Chondrocyte (in vitro differentiated cells): ENCODE measurements at places on chromosomes 2 and 18. TPM values are rescaled to one million over a fixed set of nuclear protein-coding genes. Genes with fewer than 3 reads are reported as not detected.

DNA sequence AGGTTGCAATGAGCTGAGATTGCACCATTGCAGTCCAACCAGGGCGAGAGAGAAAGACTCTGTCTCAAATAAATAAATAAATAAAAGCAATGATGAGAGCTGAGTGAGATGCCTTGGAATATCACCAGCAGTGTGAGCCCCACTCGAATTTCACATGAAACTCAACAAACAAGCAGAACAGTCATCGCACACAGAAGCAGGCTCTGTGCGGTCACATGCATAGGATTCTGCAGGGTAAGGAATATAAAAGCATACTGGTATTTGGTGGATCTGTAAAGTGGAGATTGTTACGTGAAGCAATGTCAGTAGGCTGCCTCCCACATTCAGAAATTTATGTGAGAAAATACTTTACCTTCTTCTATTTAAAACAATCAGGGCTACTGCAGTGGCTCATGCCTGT lies 18.0 kb upstream of the AP1S3 start:
- H3K4me1 ChIP-seq, result peaks cover 11% of the 10 kb centered on the region
- no peaks in the 10 kb centered on the region for H3K27me3 ChIP-seq
- peaks cover 13% of the 10 kb centered on the region for H3K36me3 ChIP-seq
- DNase-seq, result no peak

The TNFAIP6 gene
- 4.1 to 7.4 TPM (median 4.2 TPM) in 3 replicates for total RNA-seq

The SERPINB13 gene
- total RNA-seq, result not detected in 3 replicates

The NOSTRIN gene
- 0.27 TPM in 1 of 3 replicates, not detected in the others for total RNA-seq

GRCh38 chr2:239768907-239769553 lies 256.1 kb downstream of the NDUFA10 start:
- H3K27me3 ChIP-seq, result peaks cover 8% of the 10 kb centered on the region
- DNase-seq, result peak; percentile 11
- H3K4me3 ChIP-seq, result no peak overlapping the region
- H3K27ac ChIP-seq, result no peak overlapping the region

DNA sequence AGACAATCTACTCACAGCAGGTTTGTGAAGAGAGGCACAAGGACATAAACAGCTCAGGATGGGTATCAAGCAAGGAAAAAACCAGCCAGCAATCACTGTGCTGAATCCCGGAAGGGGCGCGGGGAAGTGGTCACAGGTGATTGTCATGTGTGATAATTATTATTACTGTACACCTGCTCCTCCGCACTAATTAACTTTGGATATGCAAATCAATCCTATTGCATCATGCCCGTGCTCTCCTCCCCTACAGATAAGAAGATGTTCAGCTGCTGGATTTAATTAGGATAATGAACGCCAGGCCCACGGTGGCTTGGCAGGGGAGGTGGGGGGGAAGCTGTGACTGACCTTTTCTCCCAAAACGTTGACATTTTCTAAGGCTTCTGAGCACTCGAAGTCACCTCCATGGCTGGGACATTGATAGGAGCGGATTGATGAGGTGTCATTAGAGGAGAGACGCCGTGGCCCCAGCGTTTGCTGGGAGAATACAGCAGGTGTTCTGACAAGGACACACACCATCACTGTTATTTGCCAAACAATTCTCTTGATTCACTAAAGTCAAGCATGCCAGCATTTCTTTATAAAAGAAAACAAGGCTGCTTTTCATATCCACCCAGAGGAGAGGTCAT lies 160.3 kb upstream of the VRK2 start:
- no peak overlapping the region for H3K4me3 ChIP-seq
- no peak for DNase-seq
- H3K36me3 ChIP-seq, result no peaks in the 10 kb centered on the region
- peaks cover 2% of the 10 kb centered on the region for H3K27me3 ChIP-seq

GRCh38 chr2:13018490-13018889 lies 301.8 kb downstream of the TRIB2 start:
- no peaks in the 10 kb centered on the region for H3K4me1 ChIP-seq
- no peak overlapping the region for H3K27ac ChIP-seq
- no peak for DNase-seq
- no peaks in the 10 kb centered on the region for H3K36me3 ChIP-seq
- no peaks in the 10 kb centered on the region for H3K27me3 ChIP-seq
- H3K4me3 ChIP-seq, result no peak overlapping the region

The PSMA8 gene
- total RNA-seq, result not detected in 3 replicates

The STAT4 gene
- total RNA-seq, result 1.3 to 12.4 TPM (median 11.5 TPM) in 3 replicates

- no peaks in the 10 kb centered on the region for H3K27me3 ChIP-seq
Measured at GRCh38 chr2:37616677-37617005, 54.8 kb downstream of the CDC42EP3 start.

GRCh38 chr2:177143444-177143843 lies 69.2 kb upstream of the HNRNPA3 start:
- DNase-seq, result no peak
- no peak overlapping the region for H3K27ac ChIP-seq
- peaks cover 46% of the 10 kb centered on the region for H3K27me3 ChIP-seq
- no peak overlapping the region for H3K4me3 ChIP-seq
- no peaks in the 10 kb centered on the region for H3K36me3 ChIP-seq

DNA sequence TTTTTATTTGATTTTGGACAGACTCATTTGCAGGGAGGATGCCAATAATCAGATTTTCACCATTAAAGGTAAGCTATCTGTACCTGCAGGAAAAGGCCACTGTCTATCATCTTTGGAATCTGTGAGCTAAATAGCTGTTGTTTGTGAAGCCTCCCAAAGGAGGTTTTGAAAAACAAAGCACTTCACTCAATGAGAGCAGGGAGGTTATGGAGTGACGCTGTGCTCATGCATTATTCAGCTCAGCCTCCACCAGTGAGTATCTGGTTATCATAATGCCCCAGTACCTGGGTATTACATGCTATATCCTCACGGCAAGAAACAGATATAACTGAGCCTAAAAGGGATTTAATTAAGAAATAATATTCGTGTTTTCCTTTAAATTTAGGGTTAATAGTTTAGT lies 189.6 kb upstream of the PIK3C3 start:
- no peak for DNase-seq
- H3K27me3 ChIP-seq, result peaks cover 2% of the 10 kb centered on the region
- H3K4me1 ChIP-seq, result peaks cover 12% of the 10 kb centered on the region
- H3K27ac ChIP-seq, result no peak overlapping the region
- H3K36me3 ChIP-seq, result no peaks in the 10 kb centered on the region

DNA sequence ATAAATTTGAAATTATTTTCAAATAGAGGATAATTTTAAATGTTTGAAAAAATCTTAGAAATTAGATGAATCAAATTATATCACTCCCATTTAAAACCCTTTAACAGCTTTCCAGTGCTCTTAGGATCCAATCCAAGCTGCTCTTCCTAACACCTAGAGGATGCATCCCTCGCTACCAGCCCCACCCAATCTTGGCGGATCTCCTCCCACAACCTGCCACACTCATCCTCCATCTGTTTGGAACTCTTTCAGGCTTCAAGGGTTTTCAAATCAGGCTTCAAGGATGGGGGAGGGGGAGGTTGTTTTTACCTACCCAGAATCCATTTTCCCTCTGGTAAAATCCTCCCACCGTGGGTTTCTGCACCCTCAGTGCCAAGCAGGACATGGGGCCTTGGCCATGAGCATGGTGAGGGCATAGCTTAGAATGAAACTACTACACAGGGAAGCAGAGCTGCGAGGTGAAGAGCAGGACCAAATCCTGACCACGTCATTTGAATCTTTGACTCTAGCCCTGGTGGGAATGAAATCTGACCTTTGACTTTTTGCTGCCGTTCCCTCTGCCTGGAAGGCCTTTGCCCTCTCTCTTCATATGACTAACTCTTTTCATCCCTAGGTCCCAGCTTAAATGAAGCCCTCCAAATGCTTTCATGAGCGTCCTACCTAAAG lies 113.0 kb upstream of the MAPRE2 start:
- no peaks in the 10 kb centered on the region for H3K27me3 ChIP-seq
- no peaks in the 10 kb centered on the region for H3K36me3 ChIP-seq
- no peak overlapping the region for H3K4me3 ChIP-seq

DNA sequence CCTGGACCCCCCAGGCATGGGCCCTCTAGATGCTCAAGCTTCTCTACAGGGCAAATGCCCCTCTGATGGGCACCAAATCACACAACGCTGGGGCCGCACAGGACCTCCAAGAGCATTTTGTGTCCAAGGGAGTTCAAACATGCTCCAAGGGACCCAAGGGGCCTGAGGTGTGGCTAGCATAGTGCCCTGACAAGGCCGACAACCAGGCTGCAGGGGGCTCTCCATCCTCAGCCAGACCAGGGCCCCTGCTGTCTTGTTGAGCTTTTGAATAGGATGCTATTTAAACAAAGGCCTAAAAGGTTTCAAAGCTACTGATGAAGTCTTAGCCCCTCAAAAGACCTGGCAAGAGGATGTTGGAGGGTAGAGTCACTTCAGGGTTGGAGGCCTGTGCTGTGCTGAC lies 33.1 kb downstream of the EN1 start:
- no peak overlapping the region for H3K4me3 ChIP-seq
- no peaks in the 10 kb centered on the region for H3K36me3 ChIP-seq
- H3K27me3 ChIP-seq, result peaks cover 49% of the 10 kb centered on the region
- DNase-seq, result no peak
- no peak overlapping the region for H3K27ac ChIP-seq
- no peaks in the 10 kb centered on the region for H3K4me1 ChIP-seq

DNA sequence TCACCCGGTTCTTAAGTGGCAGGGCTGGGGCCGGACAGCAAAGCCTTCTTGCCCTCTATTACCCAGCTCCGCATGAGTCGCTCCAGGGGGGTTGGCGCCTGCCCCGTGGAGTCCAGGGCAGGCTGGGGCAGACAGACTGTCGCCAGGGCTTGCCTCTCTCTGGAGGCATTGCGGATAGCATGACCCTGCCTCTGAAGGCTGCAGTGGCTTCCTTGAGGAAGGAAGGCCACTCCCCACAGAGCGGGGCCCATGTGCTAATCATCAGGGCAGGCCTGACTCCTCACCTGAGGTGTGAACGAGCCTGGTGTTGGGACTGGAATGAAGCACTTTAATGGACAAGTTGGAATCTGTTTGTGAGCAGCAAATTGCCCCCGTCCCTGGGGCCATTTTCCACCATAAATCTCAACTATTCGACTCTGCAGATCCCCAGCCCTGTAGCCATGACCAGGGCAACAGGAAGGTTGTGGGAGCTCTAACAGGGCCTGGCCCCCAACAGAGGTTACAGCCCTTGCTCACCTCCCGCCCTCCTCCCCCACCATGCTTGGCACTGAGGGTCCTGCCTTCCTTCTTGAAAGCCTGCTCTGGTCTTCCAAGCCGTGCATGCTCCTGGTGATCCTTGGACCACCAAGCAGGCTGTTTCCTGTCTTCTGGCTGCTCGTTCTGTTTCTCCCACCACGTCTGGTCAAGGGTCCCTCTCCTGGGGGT lies 144.9 kb upstream of the HAAO start:
- no peaks in the 10 kb centered on the region for H3K36me3 ChIP-seq
- H3K27me3 ChIP-seq, result no peaks in the 10 kb centered on the region
- H3K4me3 ChIP-seq, result no peak overlapping the region
- DNase-seq, result no peak
- peaks cover 38% of the 10 kb centered on the region for H3K4me1 ChIP-seq

DNA sequence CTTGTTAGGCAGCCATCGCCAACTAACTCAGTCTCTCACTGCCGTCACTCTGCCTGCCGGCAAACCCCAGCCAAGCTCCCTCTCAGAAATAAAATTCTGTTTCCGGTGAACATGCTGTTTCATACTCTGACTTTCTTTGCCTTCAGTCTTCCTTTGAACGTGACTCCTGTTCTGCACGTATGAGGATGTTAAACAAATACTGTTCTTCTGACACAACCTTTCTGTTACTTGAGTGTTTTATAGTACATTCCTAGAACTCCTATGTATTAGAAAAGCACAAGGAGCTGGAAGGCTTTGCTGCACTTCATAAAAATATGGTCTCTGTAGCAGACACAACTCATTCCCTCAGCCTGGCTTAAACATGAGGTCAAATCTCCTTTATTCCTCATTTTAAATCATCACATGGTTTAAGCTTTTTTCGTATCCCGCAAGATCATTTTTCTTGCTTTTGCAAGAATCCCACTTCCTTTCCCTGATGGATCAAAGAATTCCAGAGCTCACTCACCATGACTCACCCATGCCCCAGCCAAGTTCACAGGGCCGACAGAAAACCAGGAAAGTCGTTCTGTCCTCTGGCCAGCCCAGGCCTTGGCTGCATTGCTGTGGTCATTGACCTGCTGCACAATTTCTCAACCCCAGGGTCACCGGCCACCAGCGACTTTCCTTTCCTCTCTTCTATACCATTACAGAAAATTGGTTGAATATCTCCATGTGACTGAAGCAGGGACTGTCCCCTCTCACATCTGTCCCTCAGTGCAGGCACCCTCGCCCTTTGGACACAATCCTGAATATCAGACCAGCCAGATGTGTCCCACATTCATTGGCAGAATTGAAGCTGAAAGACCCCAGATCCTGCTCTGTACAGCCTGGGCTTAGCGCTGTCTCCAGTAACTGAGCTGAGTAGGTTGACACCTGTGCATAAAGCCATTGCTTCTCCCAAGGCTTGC lies 183.1 kb upstream of the ARL4C start:
- H3K27ac ChIP-seq, result no peak overlapping the region
- DNase-seq, result no peak
- no peaks in the 10 kb centered on the region for H3K36me3 ChIP-seq
- H3K4me1 ChIP-seq, result peaks cover 25% of the 10 kb centered on the region

DNA sequence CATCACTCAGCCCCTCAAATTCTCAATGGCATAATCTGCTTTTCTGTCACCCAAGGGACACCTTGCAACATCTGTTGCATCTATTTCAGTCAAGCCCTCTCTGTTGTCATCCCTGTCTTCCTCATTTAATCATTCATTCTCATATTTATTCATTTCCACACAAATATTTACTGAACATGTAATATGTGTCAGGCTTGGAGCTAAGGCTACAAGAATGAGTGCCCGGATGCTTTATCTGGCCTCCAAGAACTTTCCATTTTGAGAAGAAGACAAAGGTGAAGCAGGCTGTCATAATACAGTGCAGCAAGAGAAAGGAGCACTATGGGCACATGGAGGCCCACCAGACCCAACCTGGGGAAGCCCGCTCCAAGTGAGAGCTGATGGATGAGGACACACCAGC lies 15.6 kb downstream of the IL18RAP start:
- H3K27ac ChIP-seq, result no peak overlapping the region
- H3K36me3 ChIP-seq, result no peaks in the 10 kb centered on the region
- no peak for DNase-seq
- H3K4me1 ChIP-seq, result peaks cover 12% of the 10 kb centered on the region

DNA sequence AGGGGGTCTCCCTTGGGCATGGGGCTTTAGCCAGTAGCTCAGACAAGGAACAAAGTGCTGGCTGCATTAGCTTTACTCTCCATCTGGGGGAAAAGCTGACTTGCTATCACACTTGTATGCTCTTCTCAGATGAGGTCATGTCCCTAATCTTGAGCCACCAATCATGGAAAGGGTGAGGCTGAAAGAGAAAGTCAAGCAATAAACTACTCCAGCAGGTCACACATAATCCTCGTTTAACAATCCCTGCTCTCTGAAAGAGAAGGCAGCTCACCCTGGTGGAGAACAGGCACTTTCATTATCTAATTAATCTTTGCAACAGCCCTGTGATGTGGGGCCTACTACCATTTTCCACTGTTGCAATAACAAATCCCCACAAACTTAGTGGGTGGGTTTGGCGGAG lies 129.7 kb upstream of the CAPN13 start:
- no peak overlapping the region for H3K4me3 ChIP-seq
- DNase-seq, result no peak
- peaks cover 13% of the 10 kb centered on the region for H3K27me3 ChIP-seq
- H3K4me1 ChIP-seq, result no peaks in the 10 kb centered on the region
